ENCODE measurements at places on chromosomes 16 and 17.

DNA sequence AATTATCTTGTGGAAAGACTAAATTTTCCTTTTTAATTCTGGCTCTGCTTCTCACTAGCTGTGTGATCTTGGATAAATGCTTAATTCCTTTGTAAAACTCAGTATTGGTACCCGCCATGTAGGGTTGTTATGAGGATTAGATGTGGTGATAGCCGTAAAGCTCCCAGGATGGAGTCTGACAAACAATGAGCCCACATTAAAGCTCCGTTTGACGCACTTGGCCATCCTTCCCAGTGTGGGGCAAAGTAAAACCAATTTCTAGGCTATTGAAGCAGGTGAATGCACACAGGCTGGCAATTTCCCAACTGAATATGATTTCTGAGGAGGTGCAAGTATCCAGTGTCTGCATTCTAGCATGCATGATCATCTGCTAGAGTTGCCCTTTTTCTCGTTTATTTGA, 123.6 kb downstream of the MRTFB start:
- no peak for DNase-seq

DNA sequence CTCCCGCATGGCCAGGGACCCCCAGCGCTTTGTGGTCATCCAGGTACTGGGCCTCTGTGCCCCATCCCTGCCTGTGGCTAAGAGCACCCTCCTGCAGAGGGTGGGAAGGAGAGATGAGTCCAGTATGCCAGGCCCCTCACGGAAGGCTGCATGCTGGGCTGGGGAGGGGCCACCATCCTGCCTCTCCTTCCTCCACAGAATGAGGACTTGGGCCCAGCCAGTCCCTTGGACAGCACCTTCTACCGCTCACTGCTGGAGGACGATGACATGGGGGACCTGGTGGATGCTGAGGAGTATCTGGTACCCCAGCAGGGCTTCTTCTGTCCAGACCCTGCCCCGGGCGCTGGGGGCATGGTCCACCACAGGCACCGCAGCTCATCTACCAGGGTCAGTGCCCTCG, 3.7 kb downstream of the MIEN1 start:
- no peak for DNase-seq

DNA sequence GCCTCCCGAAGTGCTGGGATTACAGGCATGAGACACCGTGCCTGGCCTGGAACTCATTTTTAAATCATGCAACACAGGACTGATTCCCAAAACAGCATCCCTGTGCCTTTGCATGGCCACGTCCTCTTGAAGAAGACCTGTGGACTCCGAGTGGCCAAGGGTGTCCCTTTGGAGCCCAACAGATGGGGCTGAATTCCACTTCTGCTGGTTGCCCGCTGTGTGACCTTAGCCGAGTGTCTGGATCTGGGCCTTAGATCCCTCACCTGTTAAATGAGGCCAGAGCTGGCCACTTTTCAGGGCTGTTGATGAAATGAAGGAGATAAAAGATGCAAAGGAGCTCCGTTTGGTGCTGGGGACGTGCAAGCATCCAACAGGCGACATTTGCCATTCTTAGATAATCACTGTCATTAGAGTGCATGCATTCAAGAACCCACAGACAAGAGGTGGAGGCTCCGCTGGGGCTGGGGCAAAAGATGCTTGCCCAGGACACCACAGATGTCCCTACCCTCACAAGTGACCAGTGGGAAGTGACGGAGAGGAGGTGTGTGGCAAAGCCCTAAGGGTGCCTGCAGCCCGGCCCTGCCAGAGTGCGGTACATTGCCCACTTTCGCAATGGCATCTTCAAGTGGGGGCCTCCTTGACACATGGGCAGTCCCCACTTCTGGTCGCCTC, 354.1 kb upstream of the TNRC6C start:
- no peak for DNase-seq

DNA sequence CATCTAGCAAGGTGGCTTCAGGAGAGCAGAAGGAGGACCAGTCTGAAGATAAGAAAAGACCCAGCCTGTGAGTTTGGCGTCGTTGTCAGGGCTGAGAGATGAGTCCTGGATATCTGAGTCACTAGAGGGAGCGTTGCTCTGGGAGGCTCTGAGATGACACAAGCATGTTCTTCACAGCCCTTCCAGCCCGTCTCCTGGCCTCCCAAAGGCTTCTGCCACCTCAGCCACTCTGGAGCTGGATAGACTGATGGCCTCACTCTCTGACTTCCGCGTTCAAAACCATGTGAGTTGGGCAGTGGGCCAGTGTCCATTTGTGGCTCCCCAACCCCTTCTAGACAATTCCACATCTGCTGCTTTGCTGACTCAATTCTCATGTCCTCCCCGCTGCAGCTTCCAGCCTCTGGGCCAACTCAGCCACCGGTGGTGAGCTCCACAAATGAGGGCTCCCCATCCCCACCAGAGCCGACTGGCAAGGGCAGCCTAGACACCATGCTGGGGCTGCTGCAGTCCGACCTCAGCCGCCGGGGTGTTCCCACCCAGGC, 2.3 kb downstream of the TGFB1I1 start:
- DNase-seq: peak; percentile 61
